ENCODE measurements at places on chromosomes 12 and 14. TPM values are rescaled to one million over a fixed set of nuclear protein-coding genes. Genes with fewer than 3 reads are reported as not detected.

DNA sequence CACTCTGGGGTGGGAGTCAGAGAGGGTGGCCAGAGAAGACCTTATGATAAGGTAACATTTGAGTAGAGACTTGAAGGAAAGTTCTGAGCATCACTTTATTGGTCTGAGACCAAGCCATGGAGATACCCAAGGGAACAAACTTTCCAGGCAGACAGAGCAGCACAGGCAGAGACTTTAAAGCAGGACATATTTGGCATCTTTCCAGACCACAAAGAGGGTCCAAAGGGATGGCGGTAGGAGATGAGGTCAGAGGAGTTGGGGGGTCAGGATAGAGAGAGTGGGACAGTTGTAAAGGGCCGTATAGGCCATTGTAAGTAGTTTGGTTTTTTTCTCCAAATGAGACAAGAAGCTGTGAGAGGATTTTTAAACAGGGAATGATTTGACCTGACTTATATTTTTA, 344.4 kb downstream of the SEC23A start:
- no peaks in the 10 kb centered on the region for H3K4me1 ChIP-seq
- no peak overlapping the region for H3K27ac ChIP-seq
- no peaks in the 10 kb centered on the region for H3K36me3 ChIP-seq
- no peak for DNase-seq

DNA sequence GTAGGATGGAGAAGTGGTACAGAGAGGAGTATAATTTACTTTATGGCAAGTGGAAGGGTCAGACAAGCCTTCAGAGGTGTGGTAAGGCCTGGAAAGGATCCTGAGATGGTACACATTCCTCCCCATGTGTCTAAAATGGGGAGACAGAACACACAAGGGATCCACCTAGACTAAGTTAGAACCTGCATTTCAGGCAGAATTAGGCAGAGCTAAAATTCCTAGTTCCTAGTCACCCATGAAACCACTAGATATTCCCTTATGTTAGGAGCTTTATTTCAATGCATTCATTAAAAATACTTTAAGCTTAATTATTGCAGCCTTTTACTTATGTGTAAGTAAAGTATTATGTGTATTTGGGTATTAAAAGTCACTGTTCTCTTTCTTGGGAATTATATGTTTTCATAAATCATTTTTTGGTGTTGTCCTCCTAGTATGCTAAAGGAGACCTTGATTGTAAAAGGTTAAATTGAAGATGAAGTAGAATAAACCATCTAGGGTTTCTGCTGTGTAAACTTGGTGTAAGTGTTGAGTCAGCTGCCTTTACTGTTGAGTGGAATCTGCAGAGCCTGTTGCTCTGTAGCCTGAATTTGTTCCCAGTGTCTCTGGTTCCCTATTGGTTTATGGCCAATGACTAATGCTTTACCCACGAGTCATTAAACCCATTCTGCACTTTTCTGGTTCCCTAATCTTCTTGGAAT, 423.2 kb downstream of the ATP23 start:
- no peak overlapping the region for H3K4me3 ChIP-seq
- H3K4me1 ChIP-seq = no peaks in the 10 kb centered on the region
- H3K27ac ChIP-seq = no peak overlapping the region
- no peaks in the 10 kb centered on the region for H3K36me3 ChIP-seq

GRCh38 chr14:64760146-64760755, 56.0 kb downstream of the PLEKHG3 start:
- no peak overlapping the region for H3K4me3 ChIP-seq
- peak; percentile 75 for DNase-seq
- H3K27me3 ChIP-seq = peaks cover 31% of the 10 kb centered on the region
- H3K36me3 ChIP-seq = no peaks in the 10 kb centered on the region
- no peak overlapping the region for H3K27ac ChIP-seq

- H3K27me3 ChIP-seq = no peaks in the 10 kb centered on the region
- no peak for DNase-seq
- H3K4me1 ChIP-seq = no peaks in the 10 kb centered on the region
Observed at GRCh38 chr14:27211741-27212140, 613.9 kb upstream of the NOVA1 start.

COPS7A gene
- total RNA-seq = 29.8 TPM
